ENCODE measurements at places on chromosomes 7 and 10.
A peak's percentile ranks its signal among the peaks of the same experiment; 100 is the strongest.

GRCh38 chr7:100888988-100889750 is at the start of gene UFSP1:
Gene UFSP1 (minus strand): TSS chr7:100889715. CDS start chr7:100889271, 444 bp downstream.
- no peak for DNase-seq

DNA sequence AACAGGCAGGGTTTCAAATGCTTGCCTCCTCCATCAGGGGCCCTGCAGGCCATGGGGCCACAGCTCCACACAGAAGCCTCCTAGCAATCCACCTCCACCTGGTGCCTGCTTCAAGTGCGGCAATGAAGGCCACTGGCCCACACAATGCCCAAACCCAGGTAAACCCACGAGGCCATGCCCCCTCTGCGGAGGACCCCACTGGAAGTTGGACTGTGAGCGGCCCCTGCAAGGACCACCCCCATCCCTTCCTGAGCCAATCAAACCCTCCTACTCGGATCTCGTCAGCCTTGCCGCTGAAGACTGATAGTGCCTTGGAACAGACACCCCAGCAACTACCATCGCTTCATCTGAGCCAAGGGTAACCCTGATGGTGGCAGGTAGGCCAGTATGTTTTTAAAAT is 63.1 kb downstream of the LRRC17 start:
- DNase-seq: no peak

DNA sequence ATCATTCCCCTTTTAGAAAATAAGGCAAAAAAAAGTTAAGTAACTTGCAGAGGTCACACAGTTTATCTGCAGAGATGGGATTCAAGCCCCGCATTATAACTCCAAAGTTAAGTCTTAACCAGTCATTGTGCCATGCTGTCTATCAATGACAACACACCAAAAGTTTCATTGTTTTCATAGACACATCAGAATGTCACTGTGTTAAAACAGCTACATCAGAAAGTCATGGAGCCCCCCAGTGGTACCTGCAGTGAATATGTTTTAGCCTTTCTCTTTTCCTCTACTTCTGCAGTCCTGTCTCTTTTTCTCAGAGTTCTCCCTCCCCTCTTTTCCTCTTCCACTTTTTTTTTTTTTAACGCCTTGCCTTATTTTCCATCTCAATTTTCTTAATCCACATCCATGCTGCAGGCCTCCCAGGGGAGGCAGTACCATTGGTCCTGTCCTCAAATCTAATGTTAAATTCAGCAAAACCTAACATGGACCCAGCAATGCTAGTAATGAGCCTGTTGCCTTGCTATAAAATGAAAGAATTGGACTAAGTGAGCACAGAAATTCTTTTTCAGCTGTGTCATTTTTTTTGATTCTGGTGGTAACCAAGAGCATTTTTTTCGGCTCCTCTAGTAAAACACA is 3.8 kb upstream of the NRCAM start:
- DNase-seq: no peak

- no peak for DNase-seq
Observed at GRCh38 chr10:62437696-62438095, 63.5 kb downstream of the ZNF365 start.

DNA sequence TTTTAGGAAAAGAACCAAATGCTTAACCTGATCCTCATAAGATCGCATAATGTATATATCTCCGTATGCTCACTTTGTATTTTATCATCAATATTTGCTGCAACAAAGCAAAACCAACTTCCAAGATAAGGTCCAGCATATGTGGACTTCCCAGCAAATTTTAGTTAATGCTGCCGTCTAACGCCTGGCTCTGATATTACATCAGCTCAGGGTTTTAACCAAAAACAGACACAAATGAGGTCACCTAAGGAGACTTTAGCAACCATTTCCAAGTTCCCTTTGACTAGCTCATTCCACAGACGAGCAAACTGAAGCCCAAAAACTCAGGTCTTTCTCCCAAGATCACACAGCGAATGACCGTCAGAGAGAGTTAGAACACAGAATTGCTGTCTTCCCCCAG is 59.4 kb upstream of the UCN3 start:
- DNase-seq: no peak

GRCh38 chr10:42697926-42698325 is 59.6 kb upstream of the ZNF33B start:
- DNase-seq: no peak

GRCh38 chr7:127907110-127908040 is 123.9 kb downstream of the LRRC4 start:
- no peak for DNase-seq

GRCh38 chr10:50593523-50594376 is 30.0 kb downstream of the SGMS1 start:
- DNase-seq: no peak

GRCh38 chr7:107206136-107206535 is 37.3 kb downstream of the HBP1 start:
- no peak for DNase-seq

GRCh38 chr10:11165591-11166543 is 148.2 kb downstream of the CELF2 start:
- DNase-seq: peak; percentile 71

DNA sequence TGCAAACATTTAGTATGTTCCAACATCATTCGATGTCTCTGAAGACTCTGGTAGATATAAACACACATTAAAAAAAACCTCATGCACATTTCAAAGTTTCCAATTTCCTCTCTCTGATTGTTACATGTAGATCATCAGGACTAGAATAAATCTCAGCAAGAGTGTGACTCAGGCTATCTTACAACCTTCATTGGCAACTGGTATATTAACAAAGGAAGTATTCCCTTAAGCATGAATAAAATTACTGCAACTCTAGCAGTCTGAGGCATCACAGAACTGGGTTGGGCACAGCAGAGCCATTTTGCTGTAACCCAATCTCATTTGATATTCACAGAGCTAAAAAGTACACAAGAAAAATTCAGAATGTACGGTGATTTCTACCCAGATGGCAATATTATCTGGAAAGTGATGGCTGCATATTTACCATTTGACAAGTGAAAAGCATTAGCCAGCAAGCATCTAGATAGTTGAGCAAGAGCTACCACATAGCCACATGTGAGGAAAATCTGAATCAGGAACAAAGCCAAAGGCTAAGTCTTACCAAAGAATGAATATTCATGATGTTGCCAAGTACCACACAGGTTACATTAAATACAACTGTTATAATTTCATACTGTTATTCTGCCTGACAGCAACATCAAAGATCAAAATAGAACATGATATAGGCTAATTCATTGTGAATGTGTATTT is 232.2 kb downstream of the CRPPA start:
- no peak for DNase-seq

GRCh38 chr7:1800902-1801301 is 130.8 kb downstream of the ELFN1 start:
- no peak for DNase-seq

DNA sequence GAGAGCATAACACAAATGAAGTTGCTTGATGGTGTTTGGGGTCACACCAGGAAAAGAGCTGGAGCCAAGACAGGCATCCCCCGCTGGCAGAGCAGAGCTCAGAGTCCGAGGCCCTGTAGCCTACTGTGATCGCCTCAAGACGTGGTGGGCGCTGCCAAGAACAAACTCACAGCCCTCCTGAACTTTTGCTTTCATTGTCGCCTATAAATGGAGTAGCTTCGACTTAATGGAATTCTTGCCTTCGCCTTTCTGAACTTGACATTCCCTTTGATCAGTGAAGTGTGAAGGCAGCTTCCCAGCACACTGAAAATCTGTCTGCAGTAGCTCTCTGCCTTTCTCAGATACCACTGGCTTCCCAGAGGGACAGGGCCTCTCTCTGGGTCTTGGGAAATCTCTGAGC is 21.3 kb downstream of the CPXM2 start:
- DNase-seq: no peak

- no peak for DNase-seq
Observed at GRCh38 chr7:132899833-132900232, 182.1 kb downstream of the CHCHD3 start.

- DNase-seq: no peak
Observed at GRCh38 chr7:13990319-13990983, 985 bp upstream of the ETV1 start.

DNA sequence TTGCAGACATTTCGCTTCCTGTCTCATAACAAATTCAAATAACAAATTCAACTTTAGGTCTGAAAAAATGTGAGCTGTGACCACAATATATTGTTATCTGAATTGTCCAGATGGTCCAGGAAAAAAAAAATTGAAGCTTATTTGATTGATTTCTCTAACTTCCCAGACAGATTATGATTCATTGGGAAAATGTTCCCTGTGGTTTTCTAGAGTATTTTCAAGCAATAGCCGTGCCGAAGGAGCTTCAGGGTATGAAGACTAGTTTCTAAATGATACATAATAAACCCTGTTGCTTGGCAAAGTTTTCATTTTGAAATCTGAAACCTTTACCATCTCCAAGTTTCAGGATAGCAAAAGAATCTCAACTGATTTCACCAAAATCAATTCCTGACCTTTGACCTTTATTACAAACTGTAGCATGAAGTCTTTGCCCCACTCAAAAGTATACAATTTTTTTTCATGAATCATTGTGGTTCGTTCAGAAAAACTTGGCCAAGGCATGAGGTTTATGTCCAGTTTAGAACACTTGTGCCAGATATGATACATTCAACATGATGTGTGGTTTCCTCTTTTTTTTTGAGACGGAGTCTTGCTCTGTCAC is 109.9 kb downstream of the JCAD start:
- no peak for DNase-seq

DNA sequence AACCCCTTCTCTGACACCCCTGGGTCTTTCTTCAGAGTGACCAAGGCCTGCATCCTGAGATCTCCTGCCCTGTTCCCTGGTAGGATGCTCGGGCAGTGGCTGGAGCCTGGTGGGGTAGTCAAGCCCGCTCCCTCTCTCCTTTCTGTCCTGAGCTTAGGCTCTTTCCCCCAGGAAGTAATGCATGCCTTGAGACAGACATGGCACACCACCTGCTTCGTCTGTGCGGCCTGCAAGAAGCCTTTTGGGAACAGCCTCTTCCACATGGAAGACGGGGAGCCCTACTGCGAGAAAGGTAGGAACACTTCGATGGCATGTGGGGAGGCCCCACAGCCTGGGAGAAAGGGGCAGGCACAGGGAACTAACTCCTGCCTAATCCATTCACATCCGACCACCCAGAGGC is 37.9 kb upstream of the BMPR1A start:
- no peak for DNase-seq

DNA sequence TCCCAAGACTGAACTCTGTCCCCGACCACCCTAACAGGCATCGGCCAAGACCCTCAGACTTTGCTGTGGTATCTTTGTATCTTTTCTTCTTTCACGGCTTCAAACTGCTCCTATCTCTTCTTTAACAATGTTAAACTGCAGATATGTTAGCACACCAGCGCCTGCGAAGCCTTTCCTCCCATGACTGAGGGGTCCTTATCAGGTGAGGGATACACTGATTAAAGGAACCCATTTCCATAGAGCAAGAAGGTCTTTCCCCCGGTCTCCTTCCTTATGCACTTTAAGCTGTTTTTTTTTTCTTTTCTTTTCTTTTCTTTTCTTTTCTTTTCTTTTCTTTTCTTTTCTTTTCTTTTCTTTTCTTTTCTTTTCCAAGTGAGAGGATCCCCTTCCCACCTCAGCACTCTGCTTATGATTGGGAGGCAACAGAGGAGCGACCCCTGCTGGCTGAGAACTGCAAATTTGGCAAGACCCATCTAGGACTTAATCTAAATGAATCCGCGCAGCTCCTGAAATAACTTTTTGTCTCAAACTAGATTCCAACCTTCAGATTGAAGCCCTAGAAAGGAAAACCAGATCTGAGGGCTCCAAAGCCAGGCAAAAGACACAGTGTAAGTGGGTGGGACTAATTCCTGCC is 109.9 kb downstream of the ITGB8 start:
- no peak for DNase-seq

- no peak for DNase-seq
Observed at GRCh38 chr7:113209449-113210203, 91.3 kb upstream of the SMIM30 start.

DNA sequence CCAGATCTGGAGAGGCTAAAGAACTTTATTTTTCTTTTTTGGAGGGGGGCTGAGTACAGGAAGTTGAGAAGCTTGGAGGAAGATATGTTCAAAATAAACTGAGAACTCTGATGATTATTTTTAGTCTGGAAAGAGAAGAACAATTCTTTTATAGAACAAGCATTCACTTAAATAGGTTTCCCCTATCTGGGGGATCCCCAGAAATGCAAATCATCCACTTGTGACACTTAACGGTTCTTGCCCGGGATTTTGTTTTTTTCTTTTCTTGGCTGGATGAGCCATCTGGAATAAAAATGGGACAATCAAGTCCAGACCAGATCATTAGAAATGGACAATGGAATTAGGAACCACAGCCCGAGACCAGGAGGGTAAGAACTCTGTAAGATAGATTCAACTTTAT is 95.9 kb upstream of the EGR2 start:
- DNase-seq: no peak

DNA sequence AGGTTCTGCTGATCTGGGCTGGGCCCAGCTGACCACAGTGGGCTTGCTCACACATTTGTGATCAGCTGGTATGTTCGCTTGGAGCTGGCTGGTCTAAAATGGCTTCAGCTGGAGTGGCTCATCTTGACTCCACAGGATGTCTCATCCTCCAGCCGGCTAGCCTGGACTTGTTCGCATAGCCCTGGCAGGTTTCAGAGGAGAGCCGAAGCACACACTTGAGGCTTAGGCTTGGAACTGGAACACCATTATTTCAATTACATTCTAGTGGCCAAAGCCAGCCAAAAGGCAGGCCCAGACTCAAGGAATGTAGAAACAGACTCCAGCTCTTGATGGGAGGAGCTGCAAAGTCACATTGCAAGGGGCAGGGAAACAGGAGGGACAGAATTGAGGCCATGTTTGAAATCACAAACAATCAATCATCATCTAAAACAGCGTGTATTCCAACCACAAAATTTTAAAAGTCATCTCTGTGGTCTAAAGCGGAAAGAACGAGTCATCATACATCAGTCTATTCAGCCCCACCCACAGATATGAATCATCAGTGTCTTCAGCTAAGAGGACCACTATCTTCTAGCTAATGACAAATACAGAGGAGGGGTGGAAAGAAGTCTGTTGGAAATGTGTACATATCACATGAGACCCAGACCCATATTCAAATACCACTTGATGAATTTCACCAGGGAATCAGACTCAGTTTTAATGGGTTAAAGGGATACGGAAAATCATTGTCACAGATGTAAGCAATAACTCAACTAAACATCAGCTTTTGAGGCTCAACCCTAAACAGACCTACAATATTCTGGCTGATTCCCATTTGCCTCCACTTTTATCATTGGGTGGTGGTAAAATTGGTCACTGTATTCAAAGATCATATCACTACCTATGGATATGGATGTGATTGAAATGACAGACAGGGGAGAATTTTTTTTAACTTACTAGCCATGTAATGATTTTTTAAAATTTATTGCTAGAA is 139.0 kb upstream of the MKLN1 start:
- peak; percentile 30 for DNase-seq

- DNase-seq: no peak
Observed at GRCh38 chr7:67364441-67365017, 367.9 kb downstream of the TYW1 start.
